ENCODE measurements at places on chromosomes 5 and 9.

GRCh38 chr5:93340881-93341280 is 240.1 kb downstream of the NR2F1-AS1 start:
- no peak for DNase-seq

DNA sequence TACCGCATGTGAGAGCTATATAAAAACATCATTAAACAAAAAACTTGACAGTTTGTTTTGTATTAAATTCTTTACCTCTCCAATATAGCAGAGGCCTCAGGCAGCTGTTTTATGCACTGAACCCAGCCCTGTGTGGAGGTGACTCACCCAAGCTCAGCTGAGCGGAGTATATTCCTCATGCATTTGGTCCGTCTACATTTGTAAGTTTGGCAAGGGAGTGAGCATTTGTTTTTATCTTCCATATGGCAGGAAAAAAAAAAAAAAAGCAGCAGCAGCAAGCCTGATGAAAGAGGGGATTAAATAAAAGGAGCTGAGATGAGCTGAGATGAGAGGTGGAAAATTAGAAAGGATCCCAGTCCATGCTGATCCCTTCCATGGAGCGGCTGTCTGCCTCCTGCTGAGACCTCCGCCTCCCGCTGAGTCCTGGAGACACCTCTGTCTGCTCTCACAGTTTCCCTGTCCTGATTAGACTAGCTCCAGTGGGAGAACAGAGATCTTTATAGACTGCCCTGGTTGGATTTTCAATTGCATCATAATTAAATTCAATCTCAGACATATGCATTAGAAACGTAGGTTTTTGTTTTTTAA is 112.0 kb upstream of the CTNND2 start:
- DNase-seq = no peak

DNA sequence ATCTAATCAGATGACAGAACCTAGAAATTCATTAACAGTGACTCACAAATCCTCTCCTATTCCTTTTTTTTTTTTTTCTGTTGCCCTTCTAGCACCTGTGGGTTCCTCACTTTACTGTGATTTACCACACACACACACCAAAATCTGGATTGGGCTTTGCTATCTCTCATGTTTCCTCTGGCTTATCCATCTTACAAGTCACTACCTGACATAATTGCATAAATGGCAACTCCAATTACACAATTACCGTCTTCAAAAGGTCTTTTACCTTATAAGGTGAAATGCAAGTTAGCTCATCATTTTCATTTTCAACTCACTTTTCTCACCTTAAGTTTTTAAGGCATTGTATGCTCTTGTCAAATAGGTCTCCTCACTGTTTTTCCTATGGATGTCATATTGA is 426.3 kb upstream of the MEF2C start:
- no peak for DNase-seq

DNA sequence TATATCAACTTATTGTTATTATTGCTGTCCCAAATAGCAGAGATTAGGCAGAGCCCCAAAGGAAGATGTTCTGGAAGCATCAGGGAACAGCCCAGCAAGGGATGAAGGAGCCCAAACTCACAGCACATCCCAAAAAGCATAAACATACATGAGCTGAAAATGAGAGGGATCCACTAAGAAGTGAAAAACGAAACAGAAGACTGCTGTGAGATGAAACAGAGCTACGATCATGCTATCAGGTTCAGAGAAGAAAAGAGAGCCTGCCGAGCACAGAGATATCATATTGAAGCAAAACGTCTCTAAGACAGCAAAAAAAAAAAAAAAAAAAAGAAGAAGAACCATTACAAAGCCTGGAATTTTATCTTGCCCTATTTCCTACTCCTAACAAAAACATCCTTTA is 127.3 kb downstream of the ZNF608 start:
- no peak for DNase-seq

DNA sequence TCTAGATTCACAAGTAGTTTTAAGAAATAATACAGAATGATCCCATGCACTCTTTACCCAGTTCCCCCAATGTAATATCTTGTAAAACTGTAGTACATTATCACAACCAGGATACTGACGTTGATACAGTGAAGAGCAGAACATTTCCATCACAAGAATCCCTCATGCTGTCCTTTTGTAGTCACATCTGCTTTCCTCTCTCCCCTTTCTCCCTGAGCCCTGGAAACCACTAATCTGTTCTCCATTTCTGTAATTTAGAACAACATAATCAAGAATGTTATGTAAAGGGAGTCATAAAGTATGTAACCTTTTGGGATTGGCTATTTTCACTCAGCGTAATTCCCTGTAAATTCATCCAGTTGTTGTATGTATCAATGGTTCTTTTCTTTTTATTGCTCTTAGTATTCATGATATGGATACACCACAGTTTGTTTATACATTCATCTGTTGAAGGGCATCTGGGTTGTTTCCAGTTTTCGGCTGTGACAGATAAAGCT is 61.1 kb downstream of the ERCC6L2 start:
- no peak for DNase-seq

Data from NCI-H748 treated with DMSO at 0.1 percent for 48 hours (cell line).